Pulmonary artery endothelial cell (primary cell): ENCODE measurements at places on chromosomes 12 and 14.

- no peak for DNase-seq
These were observed 8.9 kb upstream of the CLEC6A start for GRCh38 chr12:8446642-8447547.

DNA sequence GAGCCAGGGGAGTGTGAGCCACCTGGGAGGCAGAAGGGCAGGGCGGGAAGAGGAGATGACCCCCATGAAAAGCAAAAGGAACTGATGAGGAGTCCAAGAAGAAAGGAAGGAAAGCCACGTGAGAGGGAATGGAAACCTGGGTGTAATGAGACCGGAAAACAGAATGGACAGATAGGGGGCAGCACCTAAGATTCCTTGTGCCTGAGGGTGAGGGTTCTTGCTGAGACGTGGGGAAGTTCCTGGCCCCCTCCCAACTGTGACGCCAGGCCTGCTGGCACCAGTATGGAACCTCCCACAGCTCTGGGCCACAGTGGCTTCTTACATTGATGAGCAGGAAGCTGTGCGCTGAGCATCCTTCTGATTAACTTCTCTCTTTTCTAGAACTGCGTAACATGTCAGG, 30.8 kb downstream of the TTC7B start:
- peak; percentile 36 for DNase-seq

GRCh38 chr14:19918553-19919264, 1.7 kb upstream of the OR4K5 start:
- DNase-seq, result no peak

DNA sequence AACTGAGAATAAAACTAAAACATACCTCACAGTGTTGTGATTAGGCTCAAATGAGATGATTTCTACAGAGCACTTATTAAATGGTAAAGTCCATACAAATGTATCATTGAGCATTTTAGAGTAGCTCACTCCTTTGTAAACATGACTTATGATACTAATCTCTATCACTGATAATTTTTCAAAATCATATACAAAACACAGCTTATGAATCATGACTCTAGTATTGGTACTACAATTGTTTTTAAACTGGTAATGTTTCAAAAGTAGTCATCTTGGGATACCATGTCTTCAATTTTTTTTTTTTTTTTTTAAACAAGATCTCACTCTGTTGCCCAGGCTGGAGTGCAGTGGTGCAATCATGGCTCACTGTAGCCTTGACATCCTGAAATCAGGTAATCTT, 40.1 kb upstream of the KRR1 start:
- no peak for DNase-seq

GRCh38 chr12:29519585-29520182, 22.2 kb upstream of the OVCH1 start:
- DNase-seq, result peak; percentile 5

DNA sequence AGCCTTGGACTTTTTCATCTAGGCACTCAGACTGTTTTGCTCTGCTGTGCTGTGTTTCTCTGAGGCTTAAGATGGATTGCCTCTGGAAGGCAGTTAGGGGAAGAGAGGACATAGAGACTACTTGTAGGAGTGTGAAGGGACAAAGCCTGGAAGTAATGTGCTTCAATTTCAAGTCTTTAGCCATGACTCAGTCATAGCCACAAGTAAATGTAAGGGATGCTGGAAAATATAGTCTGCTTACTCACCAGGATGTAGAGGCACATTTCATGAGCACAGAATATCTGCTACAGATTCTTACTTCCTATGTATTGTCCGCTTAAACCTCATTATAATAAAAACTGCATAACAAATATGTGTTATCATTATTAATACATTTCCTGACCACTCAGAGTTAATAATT, 794.3 kb upstream of the NOVA1 start:
- DNase-seq, result peak; percentile 13

DNA sequence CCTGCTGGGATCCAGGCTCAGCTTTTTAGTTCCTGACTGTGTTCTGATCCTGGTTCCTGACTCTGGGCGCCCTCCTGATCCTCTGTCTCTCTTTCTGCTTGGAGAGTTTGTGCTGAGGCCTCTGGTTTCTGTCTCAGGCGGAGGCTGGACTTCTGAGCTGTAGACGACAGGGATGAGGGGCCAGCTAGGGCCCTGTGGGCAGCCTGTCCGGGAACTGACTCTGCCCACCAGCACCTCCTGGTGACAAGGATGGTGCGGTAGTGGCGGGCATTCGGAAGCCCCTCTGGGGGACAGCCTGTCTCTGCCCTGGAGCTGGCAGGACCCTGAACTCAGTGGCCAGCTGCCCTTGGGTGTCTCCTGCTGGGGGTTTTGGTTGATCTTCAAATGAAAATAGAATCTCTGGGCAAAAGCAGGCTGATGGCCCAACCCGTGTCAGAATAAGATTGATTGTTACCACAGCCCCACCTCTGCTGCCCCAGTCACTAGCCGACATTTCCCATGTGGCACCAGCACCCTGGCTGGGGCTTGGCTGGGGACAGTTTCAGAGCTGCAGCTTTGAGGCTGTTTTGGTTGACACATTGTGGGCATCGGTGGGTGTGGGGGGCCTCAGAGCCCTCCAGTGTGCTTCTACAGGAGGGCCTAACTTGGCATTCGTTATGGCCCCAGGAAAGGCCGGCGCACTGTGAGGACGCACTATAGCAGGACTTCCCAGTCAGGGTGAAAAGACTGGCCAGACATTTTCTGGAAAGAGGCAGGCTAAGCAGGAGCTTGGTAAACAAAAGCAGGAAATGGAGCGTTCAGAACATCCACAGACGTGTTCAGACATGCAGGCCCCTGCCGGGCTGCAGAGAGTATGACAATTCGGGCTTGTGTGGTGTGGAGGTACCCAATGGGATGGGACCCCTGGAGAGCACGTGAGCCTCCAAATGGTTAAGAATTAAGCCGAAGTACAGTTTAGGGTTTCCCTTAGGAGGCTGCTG, 16.2 kb downstream of the KRT80 start:
- peak; percentile 78 for DNase-seq
